ENCODE measurements at places on chromosomes 1 and 21. TPM values are rescaled to one million over a fixed set of nuclear protein-coding genes. Genes with fewer than 3 reads are reported as not detected.

- DNase-seq: no peak
Observed at GRCh38 chr1:213779228-213779627, 208.5 kb upstream of the PROX1 start.

DNA sequence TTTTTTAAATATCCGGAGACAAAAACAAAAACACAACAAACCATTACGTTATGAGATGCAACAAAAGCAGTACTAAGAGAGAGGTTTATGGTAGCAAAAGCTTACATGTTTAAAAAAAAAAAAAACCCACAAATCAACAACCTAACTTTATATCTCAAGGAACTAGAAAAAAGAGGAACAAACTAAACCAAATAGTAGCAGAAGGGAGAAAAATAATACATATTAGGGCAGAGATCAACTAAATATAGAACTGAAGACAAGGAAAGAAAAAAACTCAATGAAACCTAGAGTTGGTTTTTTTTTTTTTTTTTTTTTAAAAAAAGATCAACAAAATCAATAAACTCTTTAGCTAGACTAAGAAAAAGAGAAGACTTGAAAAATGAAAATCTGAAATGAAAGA lies 34.9 kb downstream of the ZNF644 start:
- DNase-seq: no peak

The CYP4Z1 gene
- total RNA-seq: not detected

The FMO4 gene
- total RNA-seq: 4.8 TPM

DNA sequence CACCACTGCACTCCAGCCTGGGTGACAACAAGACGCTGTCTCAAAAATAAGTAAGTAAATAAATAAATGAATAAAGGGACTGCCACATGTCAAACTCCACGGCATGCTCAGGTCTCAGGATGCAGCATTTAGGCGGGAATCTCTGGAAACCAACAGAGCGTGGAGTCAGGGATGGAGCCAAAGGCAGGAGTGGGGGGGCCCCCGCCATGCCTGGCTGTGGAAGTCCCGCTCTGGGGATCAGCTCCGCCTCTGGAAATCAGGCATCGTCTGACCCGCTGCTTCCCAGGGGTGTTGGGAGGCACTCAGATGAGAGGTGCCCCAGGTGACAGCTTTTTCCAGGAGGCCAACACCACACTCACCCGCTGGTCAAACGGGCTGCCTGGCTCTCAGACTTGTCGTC lies 20.2 kb downstream of the KIF17 start:
- no peak for DNase-seq

DNA sequence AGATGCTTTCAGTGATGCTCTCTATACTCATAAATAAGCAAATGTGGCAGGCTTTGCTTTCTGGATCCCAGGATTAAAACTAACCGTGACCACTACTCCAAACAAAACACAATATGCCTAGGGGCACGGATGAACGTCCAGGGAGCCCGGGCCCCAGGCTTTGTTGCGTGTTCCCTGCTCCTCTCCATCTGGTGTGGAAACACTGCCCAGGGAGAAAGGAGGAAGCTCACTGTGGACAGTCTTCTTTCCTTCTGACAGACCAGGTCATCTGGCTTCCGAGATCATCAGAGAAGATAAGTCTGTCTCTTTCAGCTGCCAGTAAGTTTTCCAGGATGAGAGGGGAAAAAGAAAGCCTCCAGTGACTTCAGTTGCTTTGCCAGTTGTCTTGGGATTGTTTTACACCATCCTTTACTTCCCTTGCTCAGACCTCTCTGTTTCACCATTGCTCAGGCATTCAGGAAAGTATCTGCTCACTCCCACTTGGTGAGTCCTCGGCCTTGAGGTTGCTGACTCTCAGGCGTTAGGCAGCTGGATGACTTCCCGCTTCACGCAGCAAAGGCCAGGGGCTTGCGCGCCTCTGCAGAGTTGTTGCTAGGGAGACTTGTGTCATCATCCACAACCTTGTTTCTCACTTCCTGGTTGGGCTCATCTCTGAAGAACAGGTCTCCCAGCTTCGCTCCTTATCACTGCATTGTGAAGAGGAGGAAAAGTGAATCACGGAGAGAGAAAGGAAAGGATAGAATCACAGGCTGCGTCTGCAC lies 20.6 kb upstream of the PGD start:
- no peak for DNase-seq

The ENSA gene
- 117 TPM for total RNA-seq

The HPDL gene
- 1.5 TPM for total RNA-seq

- no peak for DNase-seq
Observed at GRCh38 chr1:2242814-2243725, 15.0 kb downstream of the SKI start.

DNA sequence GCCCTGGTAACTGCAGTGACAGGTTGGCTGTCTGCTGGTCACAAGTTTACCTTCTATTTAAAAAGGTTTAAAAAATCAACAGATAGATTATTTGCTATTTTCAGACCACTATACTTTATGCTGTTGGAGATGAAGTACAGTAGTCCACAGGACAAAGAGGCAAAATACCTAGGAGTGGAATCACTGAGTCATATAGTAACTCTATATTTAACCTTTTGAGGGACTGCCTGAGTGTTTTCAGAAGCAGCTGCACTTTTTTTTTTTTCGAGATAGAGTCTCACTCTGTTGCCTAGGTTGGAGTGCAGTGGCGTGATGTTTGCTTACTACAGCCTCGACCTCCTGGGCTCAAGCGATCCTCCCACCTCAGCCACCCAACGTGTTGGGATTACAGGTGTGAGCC lies 11.7 kb downstream of the CNIH4 start:
- no peak for DNase-seq

DNA sequence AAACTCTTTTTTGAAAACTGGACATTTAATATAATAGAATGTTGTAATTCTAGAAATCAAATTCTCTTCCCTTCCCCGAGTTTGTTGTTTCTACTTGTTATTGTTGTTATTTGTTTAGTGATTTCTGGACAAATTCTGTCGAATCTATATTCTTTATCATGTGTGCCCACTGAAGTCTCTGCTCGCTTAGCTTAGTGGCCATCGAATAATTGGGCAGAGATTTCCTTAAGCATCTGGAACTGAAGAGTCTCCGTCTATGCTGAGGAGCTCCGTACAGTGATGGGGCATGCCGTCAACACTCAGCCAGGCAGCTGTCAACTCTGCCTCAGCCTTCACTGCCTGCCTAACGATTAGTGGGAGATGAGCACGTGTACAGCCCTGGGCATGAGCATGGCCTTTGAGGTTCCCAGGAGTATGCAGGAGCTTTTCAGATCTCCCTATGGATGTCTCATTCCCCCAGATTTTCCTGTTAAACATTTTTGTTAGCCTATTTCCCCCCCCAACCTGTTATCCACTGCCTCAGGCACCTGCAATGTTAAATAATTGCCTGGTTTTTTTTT lies 66.8 kb downstream of the SLX9 start:
- no peak for DNase-seq

The SH2D1B gene
- 0.19 TPM for total RNA-seq

GRCh38 chr1:160354388-160354985 lies 11.3 kb downstream of the NCSTN start:
- no peak for DNase-seq

GRCh38 chr21:41318218-41318617 lies 1.6 kb downstream of the FAM3B start:
- no peak for DNase-seq

DNA sequence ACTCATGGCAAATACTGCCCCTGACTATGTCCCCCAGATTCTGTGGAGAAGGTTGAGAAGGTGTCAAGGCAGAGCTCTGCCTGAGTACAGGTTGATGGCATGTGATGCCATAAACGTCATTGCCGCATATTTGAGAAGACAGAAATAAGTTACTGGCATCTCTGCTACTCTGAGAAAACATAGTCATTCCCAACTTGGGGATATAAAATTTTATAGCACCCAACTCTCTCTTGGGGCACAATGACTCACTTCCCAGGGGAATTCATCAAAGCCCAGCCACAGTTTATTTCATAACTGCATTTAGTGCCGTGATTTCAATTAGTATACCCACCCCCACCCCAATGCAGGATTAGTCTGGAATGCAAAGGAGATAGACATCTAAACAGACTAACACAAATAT lies 101.9 kb upstream of the TNR start:
- no peak for DNase-seq

DNA sequence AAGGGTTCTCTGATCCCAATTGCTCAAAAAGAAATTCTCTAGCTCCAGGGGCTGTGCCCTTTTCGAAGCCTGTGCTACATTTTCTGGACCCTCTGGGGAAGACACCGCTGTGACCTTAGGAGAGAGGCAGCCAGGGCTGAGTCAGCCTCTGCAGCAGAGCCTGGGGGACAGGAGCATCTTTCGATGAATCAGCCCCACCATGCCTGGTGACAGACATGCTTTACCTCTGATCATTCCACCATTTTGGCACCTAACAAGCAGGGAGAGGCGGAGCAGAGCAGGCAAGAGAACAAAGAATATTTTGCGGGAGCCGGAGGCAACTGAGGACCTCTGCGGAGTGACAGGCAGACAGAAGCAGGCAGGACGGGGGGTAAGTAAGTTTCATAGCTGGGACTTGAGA lies 84.9 kb downstream of the VWA5B1 start:
- no peak for DNase-seq

DNA sequence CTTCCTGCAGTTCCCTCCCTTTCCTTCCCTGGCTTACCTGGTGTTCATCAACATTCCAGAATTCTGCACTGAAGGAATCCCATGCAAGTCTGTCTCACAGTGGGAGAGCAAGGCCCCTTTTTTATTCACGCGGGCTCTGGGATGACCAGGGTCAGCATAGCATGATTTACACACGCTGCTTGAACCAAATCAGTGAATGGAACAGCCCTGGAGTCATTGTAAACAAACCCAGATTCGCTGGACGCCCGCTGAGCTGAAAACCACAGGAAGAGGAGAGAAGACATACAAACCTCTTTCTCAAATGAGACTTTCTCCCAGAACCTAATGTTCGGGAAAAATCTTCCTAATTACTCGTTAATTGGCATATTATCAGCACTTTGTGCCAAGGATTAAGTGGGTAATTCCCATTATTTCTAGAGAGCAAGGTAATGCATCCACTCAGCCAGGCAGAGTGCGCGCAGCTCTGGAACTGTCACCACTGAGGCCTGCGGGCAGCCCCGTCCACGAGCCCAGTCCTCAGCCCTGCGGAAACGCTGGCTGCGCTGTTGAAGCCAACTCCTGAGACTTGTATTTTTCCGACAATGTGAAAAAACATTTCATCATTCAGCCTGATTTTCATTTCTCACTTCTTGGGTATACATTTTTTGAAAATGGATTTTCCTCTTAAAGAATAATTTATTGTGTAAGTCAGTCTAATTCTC lies 140.0 kb downstream of the ETS2 start:
- DNase-seq: no peak

GRCh38 chr1:243726806-243727502 lies 123.1 kb downstream of the AKT3 start:
- DNase-seq: no peak

- no peak for DNase-seq
Observed at GRCh38 chr1:99887890-99888289, 37.7 kb downstream of the AGL start.

DNA sequence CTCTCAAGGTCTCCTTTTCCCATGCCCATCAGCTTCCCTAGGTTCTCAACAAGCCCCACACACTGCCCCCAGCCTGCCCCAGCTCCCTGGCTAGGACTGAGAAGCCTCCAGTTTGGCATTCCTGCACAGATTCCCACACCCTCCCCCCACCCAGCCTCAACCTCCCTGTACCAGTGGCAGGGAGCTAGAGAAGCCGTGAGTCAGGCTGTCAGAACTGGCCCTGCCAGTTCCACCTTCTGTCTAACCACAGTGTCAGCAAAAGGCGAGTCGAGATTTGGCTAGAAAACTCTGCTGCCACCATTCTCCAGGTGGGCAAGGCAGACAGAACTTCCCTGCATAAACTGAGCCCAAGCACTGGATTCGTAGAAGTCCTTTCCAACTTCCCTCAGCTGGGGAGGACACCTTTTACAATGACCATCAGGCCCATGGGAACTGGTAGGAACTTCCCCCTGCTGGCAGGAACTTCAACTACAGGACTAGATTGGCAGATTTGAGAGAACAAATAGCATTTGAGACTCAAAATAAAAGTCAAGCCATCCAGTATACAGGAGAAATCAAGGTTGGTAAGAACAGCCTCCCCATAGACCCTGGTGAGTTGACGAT lies 31.0 kb downstream of the TNNT2 start:
- DNase-seq: no peak

The KRTAP11-1 gene
- not detected for total RNA-seq

- DNase-seq: no peak
Observed at GRCh38 chr1:42142894-42143675, 10.1 kb upstream of the GUCA2B start.

The HLX gene
- total RNA-seq: 0.33 TPM

The ZNF683 gene
- total RNA-seq: 2.4 TPM

DNA sequence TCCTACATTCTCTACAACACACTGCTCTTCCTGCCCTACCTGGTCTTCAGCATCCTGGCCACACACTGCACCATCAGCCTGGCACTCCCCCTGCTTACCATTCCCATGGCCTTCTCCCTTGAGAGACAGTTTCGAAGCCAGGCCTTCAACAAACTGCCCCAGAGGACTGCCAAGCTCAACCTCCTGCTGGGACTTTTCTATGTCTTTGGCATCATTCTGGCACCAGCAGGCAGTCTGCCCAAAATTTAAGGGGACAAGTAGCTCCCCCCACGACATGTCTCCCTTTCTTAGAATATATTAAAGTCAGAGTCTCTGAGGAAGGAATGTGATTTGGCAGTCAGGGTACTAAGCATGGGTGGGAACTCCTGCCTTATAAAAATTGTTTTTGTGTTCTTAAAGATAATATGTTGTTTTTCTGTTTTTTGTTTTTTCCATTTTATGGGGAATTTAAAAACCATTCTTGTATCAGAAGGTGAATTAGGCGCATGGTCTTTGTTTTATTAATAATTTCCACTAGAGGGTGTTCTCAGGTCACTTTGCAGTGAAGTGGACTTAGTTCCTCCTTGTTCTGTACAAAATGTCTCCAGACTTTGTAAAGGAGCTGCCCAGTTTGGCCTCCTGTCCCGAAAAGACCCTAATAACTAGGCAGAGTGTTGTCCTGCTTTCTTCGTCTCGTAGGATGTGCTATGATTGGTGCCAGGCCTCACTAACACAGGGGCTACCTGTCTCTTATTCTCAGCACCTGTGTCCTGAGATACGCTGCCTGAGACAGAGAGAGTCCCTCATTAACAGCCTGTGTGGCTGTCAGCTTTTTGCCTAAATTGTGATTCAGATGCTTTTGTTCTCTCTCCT lies 13.1 kb downstream of the UBIAD1 start:
- DNase-seq: no peak

- DNase-seq: no peak
Observed at GRCh38 chr1:44347280-44347679, 7.8 kb downstream of the ERI3 start.

DNA sequence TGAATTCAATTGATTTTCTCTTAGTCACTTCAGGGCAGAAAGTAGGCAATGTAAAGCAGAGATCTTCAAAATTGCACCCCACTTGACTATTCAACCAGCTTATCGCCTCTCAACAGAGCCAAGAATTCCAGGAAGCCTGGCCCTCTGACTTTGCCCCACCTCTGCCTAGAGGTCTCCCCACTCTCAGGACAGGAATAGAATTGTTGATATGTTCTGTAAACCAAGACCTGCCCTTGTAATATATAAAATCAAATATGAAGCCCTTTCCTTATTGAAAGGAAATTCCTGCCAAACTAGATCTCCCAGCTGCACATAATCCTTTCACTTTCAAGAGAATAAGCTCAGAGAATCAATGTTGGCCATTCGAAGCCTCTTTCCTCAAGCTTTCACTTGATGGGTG lies 116.1 kb upstream of the DPT start:
- no peak for DNase-seq

- DNase-seq: no peak
Observed at GRCh38 chr1:212951126-212951946, 995 bp downstream of the VASH2 start.

The C1QTNF12 gene
- 7.1 TPM for total RNA-seq

The ESRRG gene
- total RNA-seq: not detected

Data from naive thymus-derived CD8-positive, alpha-beta T cell (primary cell).